AG08395 (cell line): ENCODE measurements at places on chromosomes 7 and 10.

DNA sequence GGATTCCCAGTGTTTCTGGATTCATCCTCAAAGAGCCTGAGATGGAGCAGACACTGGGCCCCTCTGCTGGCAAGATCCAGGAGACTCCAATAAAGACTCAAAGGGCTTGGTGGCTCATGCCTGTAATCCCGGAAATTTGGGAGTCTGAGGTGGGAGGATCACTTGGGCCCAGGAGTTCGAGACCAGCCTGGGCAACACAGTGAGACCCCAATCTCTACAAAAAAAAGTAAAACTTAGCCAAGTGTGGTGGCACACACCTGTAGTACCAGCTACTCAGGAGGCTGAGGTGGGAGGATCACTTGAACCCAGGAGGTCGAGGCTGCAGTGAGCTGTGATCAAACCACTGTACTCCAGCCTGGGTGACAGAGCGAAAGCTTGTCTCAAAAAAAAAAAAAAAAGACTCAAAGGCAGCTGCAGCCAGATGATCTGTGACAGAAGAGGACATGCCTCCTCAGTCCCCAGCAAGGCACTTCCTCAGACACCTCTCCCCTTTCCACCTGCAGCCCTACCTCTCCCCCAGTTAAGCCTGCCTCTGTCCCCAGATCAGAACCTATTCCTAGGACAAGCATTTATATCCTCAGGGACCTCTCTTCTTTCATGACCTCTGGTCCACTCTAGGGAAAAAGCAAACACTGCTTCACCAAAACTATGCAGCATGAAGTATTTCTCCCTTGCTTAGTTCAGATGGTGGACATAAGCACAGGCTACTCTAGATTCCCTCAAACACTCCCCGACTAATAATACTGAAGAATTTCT lies 27.9 kb downstream of the PDLIM1 start:
- DNase-seq = no peak

- DNase-seq = no peak
Observed at GRCh38 chr10:49108656-49109055, 6.7 kb downstream of the VSTM4 start.

- no peak for DNase-seq
Observed at GRCh38 chr7:93958216-93958615, 36.7 kb downstream of the GNG11 start.

- DNase-seq = no peak
Observed at GRCh38 chr10:131126321-131127137, 185.0 kb downstream of the TCERG1L start.

DNA sequence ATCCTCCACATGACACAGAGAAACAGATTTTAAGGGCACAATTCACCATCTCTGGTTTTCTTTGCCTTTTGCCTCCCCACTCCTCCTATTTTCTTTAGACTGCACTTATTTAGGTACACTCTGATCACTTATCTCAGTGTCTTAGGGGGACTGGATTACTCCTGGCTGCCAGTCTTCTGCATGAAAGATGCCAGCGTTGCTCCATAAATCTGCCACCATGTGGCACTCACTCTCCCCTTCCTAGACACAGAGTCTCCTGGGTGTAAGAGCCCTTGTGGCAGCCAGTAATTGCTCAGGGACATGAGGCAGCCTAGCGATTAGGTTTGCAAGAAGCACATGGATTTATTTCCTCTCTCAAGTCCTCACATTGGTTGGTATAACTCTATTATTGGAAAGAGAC lies 34.5 kb upstream of the RBM20 start:
- no peak for DNase-seq

- DNase-seq = no peak
Observed at GRCh38 chr10:49230004-49230403, 41.8 kb upstream of the TMEM273 start.

GRCh38 chr7:6730343-6730633 lies 23.5 kb upstream of the ZNF12 start:
- peak; percentile 31 for DNase-seq

GRCh38 chr7:87144173-87144657 lies 8.0 kb upstream of the DMTF1 start:
- no peak for DNase-seq

GRCh38 chr10:47366181-47366631 lies 17.9 kb downstream of the ZNF488 start:
- no peak for DNase-seq

DNA sequence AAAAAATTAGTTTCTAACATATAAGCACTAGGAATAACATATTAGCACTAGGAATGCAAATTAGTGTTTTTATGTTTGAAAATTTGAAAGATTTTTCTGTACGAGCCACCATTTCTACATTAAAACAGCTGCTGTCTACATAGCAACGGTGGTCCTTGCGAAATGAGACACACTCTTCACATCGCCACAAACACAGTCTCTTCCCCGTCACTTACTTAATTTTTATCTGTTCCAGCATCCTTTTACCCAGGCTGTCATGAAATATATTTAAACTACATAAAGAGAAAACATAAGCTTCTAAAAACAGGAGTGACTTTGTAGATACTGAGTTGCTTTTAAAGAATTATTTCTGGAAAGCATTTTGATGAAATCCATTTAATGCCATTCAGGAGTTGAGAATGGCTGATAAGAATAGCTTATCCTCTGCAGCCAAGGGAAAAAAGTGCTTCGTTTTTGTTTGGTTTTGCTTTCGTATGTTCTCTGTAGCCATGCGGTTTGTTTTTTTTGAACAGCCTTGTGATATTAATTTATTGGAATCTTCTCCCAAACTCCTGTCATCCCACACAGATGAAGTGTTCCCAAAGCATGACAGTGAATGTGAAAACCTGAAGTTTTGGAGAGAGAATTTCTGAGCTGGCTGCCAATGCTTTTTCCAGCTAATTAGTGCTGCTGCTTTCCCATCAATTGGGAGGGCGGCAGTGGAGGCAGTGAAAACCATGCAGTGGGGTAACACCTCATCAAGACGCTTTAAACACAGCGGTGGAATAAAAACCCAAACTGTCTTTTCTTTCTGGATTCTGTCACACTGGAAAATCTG lies 603.7 kb upstream of the ADARB2 start:
- no peak for DNase-seq

DNA sequence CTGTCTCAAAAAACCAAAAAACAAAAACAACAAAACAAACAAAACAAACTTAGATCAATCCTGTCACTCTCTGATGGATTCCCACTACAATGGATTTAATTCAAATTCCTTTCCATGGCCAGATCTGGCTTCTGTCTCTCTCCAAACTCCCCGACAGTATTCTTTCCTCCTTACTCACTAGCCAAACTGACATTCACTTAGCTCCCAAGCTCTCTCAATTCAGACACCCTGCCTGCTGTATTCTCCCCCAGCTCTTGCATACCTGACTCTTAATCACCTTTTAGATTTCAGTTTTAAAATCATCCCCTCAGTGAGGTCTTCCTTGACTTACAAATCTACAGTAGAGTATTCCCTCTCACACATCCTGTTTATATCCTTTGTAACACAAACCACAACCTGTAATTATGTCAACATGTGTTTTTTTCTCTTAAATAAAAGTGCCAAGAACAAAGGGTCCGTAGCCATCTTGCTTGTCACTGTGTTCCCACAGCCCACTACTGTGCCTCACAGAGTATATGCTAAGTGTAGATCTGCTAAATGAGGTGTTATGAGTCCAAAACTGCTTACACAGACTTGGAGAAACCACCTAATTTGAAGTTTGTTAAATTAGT lies 14.4 kb downstream of the HERPUD2 start:
- peak; percentile 5 for DNase-seq

DNA sequence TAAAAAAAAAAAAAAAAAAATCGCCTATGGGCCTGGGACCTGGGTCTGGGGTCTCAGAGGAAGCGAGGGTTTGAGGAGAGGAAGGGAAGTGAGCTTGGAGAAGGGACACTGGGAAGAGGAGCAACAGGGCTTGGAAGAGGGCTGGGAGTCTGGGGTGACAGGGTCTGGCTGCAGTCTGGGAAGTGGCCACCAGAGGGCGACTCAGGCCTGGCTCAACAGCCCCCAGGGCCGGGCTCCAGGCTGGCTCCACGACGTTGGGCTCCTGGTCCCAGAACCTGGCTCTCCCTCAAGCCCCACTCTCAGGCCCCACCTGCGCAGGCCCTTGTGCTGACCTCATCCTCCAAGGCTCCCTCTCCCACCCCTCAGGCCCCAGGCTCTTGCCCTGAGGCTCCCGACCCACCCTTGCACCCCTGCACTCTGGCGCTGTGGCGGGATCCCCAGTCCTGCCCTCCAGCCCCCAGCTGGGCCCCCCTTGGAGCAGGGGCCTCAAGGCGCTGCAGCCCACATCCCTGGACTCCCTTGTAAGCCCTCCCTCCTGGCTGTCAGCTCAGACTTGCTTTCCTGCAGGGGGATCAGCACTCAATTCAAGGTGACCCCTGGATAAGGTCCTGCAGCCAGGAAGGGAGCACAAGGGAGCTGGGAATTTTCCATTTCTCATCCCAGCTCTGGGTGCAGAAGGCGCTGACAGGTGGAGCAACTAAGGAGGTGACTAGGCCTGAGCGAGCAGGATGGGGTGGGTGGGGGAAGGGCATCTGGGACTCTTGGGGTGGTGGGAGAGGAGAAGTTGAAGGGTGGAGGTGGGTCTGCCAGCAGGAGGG lies 5.4 kb upstream of the SPACDR start:
- peak; percentile 91 for DNase-seq

DNA sequence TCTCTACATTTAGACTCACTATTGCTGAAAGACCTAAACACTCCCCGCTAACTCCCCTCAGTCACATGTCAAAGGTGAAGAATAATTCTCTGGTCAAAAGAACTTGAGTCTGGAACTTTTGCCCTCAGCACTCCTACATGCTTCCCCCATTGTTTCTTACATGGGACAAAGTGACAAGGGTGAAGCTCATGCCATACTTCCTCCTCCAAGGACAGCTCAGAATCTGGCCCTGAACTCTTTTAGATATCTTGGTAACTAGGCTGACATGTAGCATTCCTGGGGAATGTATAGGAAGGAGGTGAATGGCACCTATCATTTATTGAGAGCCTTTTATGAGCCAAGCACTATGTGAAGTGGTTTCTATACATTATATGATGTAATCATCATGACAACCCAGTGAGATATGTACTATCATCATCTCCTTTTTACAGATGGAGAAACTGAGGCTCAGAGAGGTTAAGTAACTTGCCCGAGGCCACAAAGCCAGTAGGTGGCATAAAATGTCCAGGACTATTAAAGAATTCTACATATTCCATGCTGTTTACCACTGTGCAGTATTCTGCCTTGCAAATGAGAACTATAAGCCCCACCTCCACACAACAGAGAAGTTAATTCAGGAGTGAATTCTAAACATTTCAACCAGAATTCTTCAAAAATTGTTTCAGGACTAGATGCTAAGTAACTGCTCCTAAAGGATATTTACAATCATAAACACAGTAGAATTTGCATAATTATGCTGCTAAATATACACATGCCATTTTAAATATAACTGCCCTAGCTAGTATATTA lies 246.6 kb downstream of the ARHGAP21 start:
- DNase-seq = no peak

DNA sequence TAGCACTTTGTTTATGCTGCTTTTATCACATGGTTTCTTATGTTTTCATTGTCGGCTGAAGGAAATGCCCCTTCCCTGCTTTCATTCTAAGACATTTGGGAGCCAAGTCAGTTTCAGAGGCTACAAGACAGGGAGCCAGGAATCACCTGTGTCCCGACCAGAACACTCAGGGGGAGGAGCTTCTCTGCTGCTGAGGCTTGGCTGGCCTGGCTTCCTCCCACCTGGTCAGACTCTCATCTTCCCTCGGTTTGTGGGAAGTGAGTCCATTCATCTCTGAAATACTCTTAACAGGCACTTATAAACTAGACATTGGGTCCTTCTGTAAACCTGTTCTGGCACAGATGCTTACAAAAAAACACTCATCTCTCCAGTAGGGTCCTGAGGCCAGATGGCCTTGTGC lies 19.6 kb upstream of the GOLGA7B start:
- DNase-seq = no peak

DNA sequence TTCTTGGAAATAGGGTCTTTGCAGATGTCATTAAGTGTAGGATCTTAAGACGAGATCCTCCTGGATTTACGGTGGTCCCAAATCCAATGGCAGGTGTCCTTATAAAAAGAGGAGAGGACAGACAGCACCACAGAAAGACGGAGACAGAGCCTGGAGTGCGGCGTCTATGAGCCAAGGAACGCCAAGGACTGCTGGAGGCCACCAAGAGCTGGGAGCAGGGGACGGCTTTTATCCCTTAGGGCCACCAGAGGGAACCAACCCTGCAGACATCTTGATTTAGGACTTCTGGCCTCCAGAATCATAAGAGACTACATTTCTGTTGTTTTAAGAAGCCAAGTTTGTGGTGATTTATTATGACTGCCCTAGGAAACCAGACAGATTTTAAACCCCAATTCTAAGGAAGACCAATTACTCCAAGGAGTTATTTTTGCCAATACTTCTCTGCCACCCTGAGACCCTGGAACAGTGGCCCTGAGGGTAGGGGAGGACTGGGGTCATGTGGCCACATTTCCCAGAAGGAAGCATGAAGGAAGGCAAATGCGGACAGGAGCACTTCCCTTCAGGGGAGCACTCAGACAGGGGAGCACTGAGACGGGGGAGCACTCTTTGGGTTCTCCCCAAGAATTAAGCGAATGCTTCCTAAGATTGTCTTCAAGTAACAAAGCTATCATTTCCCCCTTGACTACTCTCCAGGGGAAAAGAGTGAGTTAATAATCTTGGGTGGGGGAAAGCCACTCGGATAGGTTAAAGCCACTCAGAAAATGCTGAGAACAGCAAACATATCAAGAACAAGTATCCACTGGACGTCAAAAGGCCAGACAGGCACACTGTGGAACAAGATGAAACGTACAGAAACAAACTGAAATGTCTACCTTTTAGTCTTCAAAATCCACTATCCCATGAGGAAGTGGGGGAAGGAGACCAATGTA lies 67.5 kb downstream of the CHST15 start:
- DNase-seq = peak; percentile 62

GRCh38 chr10:30903397-30904138 lies 128.1 kb downstream of the ZNF438 start:
- DNase-seq = no peak

GRCh38 chr7:70183278-70183677 lies 585.0 kb downstream of the AUTS2 start:
- DNase-seq = no peak

DNA sequence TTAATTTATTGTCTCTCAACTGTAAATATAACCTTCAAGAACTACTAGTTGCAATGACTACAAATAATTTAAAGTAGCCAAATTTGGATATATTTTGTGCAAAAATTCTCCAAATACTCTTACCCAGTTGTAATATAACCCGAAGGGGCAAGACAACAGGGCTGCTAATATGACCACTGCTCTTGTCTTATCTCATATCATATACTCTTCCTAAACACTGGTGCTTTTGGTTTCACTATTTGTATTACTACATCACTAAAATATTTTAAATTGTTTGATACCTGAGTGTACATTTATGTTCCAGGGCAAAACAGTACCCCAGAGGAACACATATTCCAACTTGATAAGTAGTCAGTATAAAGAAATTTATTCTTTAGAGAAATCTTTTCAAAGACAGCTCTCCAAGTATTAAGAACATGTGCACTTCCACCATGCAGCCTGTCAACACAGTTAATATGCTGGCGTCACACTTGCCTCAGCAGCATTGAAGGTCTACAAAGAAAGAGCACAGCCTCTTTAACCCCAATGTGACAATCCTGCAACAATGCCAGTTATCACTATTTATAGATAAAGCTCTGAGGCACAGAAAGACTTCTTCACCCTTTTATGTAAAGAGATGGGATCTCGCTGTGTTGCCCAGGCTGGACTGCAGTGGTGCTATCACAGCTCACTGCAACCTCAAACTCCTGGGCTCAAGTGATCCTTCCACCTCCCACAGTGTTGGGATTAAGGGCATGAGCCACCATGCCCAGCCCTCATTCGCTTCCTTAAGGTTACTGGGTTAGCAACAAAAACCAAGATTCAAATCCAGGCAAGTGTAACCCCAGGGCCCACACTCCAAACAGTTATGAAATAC lies 37.8 kb downstream of the RHEB start:
- DNase-seq = no peak
